ENCODE measurements at places on chromosomes 13 and 19.

DNA sequence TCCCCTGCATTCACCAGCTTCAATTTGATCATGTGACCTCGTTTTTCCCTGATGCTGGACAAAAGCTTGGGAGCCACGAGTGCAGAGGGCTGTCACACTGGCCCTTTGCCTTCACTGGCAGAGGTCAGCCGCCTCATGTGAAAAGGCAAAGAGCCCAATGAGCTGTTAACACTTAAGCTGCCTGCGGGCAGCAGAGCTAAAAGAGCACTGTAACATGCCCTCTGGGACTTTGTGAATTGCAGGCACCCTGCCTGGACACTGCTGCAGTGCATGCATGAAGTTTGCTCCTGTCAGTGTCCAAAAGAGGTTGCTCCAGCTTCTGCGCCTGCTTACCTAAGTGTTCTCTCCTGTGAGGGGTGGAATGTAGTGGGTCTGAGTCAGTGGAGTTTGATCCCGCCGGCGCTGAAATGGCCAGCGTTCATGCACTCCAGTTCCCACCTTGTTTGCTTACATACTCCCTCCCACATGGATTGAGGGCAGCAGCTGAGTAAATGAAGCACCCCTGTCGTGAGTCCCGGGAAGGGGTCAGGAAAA is 193.7 kb downstream of the RFC3 start:
- DNase-seq: no peak

GRCh38 chr13:60418954-60419353 is 21.9 kb downstream of the TDRD3 start:
- DNase-seq: no peak

GRCh38 chr19:12364391-12365235 is 870 bp downstream of the ZNF442 start:
- no peak for DNase-seq

DNA sequence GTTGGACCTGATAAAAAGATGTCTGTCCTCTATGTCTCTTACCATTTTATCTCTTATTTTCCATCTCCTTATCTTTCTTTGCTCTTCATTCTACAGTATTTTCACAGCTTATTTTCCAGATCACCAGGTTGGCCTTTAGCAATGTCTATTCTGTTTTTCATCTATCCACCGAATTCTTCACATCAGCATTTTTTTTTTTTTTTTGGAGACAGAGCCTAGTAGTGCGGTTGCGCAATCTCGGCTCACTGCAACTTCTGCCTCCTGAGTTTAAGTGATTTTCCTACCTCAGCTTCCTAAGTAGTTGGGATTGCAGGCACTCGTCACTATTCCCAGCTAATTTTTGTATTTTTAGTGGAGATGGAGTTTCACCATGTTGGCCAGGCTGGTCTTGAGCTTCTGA is 49.0 kb downstream of the DNAJC15 start:
- DNase-seq: no peak

DNA sequence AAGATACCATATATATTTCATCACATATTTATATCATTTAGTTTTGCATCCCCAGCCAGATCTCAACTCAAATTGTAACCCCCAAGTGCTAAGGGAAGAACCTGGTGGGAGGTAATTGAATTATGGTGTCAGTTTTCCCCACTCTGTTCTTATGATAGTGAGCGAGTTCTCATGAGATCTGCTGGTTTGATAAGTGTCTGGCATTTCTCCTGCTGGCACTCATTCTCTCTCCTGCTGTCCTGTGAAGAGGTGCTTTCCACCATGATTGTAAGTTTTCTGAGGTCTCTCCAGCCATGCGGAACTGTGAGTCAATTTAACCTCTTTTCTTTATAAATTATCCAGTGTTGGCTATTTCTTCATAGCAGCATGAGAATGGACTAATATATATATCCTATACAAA is 462.5 kb upstream of the SLITRK5 start:
- no peak for DNase-seq

DNA sequence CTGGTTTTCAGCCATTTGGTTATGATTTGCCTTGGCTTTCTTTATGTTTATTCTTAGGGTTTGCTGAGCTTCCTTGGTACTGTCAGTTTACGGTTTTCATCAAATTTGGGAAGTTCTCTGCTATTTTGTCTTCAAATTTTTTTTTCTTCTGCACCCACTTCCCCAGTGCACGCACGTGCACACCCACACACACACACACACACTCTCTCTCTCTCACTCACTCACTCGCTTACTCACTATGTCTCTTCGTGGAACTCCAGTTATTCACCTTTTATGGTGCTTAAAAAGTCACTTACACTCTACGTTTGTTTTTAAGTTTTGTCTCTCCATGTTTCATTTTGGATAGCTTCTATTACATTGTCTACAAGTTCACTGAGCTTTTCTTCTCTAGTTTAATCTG is 7.1 kb downstream of the AKAP11 start:
- no peak for DNase-seq

- no peak for DNase-seq
Observed at GRCh38 chr13:111143865-111144540, 28.9 kb downstream of the ARHGEF7 start.

DNA sequence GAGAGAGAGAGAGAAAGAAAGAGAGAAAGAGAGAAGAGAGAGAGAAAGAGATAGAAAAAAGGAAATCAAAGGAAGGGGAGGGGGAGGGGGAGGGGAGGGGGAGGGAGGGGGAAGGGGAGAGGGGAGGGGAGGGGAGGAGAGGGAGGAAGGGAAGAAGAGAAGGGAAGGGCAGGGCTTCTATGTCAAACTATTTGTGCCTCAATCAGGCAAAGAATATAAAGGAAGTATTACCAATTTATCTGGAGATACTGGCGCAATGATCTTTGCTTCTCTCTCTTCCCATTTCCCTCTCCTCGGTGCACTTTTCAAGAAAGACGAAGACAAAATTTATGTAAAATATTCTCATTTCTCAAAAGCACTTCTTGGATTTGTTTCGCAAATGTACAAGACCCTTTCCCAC is 9.3 kb upstream of the INSR start:
- no peak for DNase-seq

GRCh38 chr19:7225741-7226140 is 68.5 kb downstream of the INSR start:
- DNase-seq: no peak

- DNase-seq: no peak
Observed at GRCh38 chr19:4425537-4425936, 23.1 kb downstream of the CHAF1A start.

- DNase-seq: no peak
Observed at GRCh38 chr13:20903164-20903475, 574 bp upstream of the XPO4 start.

GRCh38 chr19:33641261-33641660 is 19.5 kb downstream of the CHST8 start:
- DNase-seq: no peak

DNA sequence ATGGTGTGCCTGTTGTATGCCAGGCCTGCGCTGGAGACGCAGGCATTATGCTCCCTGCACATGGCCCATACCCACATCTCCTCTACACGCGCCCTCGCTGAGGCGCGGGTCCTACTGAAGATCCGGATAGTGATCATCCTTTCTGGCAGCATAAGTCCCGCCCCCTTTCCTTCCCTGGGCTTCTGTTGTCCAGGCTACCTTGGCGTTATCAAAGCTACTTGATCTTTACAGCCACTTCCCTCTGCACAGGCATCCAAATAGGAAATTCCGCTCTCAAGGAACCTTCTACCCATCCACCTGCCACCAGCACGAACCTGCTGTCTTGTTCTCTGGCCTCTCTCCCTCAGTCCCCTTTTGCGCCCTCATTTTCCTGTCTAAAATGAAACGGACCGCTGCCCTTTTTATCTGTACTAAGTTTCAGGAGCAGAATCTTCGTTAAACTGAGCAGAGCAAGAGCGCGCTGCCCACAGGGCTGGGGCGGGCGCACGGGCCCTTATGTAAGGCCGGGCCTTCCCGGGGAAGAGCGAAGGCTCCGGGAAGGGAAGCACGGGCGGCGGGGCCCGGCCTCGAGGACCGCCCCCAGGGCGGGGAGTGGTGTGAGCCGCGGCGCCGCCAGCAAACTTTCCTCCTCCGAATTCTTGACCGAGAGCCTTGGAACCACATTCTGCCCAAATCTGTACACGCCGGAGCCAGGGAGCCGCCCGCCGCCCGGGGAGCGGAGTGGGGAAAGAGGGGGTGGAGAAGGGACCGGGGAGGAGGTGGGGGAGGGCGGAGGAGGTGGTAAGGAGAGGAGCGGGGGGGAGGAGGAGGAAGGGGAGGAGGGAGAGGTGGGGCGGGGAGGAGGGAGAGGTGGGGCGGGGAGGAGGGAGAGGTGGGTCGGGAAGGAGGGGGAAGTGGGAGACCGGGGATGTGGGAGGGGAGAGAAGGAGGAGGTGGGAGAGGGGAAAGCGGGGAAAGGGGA is 920 bp upstream of the UBE2L5 start:
- peak; percentile 57 for DNase-seq

DNA sequence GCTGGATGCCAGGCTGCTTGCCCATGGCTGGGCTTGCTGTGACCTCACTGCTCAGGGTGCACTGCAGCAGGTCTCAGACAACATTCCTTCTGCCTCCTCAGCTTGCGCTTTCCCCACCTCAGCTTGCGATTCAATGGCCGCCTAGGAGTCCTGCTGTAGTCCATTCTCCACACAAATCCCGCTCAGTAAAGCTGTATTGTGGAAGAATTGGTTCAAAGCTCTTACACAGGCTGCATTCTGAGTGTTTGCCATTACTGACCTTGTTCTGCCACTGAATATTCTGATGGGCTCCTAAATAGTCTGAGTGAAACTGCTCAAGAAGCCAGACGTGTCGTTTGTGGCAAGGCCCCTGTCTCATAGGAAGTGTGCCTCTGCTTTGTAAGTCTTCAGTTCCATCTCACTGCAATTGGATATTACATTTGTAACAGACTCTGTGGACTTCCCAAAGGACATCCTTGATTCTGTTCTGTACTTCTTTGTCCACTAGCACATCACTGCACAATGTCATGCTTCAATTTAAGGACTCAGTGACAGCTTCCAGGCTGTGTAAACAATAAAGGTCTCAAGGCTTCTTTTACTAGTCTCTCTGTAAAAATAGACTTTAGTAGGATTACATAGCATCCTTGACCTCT is 49.8 kb downstream of the KATNAL1 start:
- no peak for DNase-seq

DNA sequence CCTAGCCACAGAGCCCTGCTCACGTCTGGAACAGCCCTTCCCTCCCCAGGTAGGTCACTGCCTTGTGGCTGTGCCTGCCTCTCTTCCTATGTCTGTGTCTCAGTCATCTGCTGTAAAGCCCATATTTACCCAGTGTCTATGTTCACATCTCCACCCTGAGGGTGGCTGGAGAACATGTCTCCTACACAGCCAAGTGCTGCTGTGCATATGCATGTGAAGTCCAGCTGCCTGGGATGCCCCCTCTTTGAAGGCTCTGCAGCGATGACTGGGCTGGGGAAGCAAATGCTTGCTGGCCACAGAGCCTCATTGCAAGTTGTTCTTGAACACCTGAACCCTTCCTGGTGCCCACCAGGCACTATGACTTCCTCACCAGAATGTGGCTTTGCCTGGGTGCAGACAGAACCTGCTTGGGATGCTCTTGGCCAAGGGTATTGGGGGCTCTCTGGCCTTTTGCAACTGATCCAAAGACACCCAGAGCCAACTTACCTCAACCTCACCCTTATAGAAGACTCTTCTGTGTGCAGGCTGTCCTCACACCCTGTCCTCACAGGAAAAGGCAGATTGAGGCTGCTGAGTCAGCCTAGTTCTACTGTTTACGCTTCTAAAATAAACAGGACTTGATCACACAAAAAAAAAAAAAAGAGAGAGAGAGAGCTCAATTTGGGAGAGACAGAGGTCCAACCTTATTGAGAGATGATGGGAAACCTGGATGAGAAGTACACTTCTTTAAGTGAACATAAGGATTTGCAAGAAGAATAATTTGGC is 26.5 kb downstream of the MRPL57 start:
- DNase-seq: no peak

GRCh38 chr13:103935117-103935516 is 868.9 kb upstream of the SLC10A2 start:
- no peak for DNase-seq

- no peak for DNase-seq
Observed at GRCh38 chr13:20129076-20129475, 31.8 kb downstream of the GJA3 start.

DNA sequence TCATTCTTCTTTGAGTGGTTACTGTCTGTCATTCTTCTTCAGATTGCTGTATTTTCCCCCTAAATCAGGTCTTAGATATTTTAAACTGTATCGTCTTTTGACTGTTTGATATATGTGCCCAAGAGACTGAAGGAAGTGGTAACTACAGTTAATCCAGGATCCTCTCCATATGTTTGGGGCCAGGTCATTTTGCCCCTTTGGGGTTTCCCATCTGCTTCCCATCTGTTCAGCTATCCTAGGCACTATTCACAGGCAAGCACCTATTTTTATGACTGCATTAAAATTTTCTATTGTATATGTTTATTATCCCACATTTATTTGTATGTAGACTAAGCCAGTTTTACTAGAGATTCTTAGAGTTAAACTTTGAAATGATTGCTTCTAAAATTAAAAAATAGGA is 244.2 kb downstream of the PCCA start:
- DNase-seq: no peak

DNA sequence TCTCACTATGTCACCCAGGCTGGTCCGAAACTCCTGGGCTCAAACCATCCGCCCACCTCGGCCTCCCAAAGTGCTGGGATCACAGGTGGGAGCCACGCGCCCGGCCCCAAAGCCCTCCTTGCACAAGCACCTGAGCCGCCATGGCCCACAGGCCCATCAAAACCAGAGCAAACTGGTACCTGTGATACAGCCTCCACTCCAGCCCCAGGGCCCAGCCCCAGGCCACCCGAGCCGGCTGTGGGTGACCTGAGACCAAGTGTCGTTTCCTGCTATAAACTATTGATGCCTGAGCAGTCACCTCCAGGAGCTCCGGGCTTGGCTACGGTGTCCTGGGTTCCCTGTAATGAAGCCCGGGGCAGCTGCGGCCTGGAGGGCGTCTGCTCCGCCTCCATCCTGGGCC is 9.7 kb upstream of the PTBP1 start:
- DNase-seq: no peak

GRCh38 chr13:111517641-111518010 is 197.2 kb downstream of the TEX29 start:
- no peak for DNase-seq

DNA sequence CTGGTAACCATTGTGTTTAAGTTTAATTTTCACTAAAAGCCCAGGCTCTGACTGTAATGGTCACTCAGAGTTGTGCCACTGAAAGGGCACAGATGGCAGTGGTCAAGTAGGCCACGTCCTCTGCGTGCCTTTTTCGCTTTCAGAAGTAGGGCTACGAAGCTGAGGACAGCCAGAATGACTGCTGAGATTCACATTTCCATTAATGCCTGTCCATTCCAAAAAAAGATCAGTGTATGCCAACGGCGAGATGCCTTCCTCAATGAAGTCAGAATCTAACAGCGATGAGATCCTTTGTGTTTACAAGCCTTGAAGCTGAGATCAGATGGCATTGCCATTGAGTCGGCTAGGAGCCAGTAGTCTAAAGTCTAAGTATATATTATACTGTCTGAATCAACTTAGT is 311.3 kb downstream of the FGF14 start:
- DNase-seq: no peak

Data from GF-D8 (cell line).